ENCODE measurements at places on chromosomes 1 and 21. TPM values are rescaled to one million over a fixed set of nuclear protein-coding genes. Genes with fewer than 3 reads are reported as not detected.

RGS5 gene
- total RNA-seq, result 278 TPM

RNF115 gene
- total RNA-seq, result 48.2 TPM

NFYC gene
- total RNA-seq, result 78.6 TPM

GATAD2B gene
- total RNA-seq, result 34.6 TPM

GPR52 gene
- total RNA-seq, result 1.2 TPM

MRPL55 gene
- total RNA-seq, result 58.6 TPM

TMEM54 gene
- 6.7 TPM for total RNA-seq

WLS gene
- total RNA-seq, result 75.0 TPM

TRIM67 gene
- total RNA-seq, result not detected

HTR6 gene
- not detected for total RNA-seq

DOP1B gene
- total RNA-seq, result 15.8 TPM

ACOT7 gene
- total RNA-seq, result 7.8 TPM

SLC25A34 gene
- total RNA-seq, result 52.8 TPM

KCNK1 gene
- 29.7 TPM for total RNA-seq

ITGB2 gene
- total RNA-seq, result 26.5 TPM

AMY2B gene
- total RNA-seq, result 21.0 TPM

KIF26B gene
- 3.1 TPM for total RNA-seq

VCAM1 gene
- 4.7 TPM for total RNA-seq

TNNT2 gene
- 10,350 TPM for total RNA-seq

SELL gene
- total RNA-seq, result 2.1 TPM

XPR1 gene
- 43.8 TPM for total RNA-seq

ZYG11A gene
- not detected for total RNA-seq

AMY1C gene
- not detected for total RNA-seq

CRP gene
- not detected for total RNA-seq

NTMT2 gene
- 5.9 TPM for total RNA-seq

PIK3R3 gene
- total RNA-seq, result 26.2 TPM

MX2 gene
- total RNA-seq, result 7.1 TPM

STPG1 gene
- total RNA-seq, result 4.9 TPM

KMO gene
- 0.22 TPM for total RNA-seq

CD101 gene
- total RNA-seq, result 0.45 TPM

GRHL3 gene
- not detected for total RNA-seq

NBPF4 gene
- not detected for total RNA-seq

FCGR3A gene
- 19.9 TPM for total RNA-seq

PEX10 gene
- 13.7 TPM for total RNA-seq

SLC1A7 gene
- total RNA-seq, result 0.32 TPM

ALX3 gene
- not detected for total RNA-seq

ARTN gene
- not detected for total RNA-seq

SERPINC1 gene
- 0.25 TPM for total RNA-seq

PPM1J gene
- 7.2 TPM for total RNA-seq

RNU1-2 gene
- total RNA-seq, result 4,234 TPM

Data from left ventricle myocardium superior (tissue), 1 donor.